ENCODE measurements at places on chromosomes 2 and 18. TPM values are rescaled to one million over a fixed set of nuclear protein-coding genes. Genes with fewer than 3 reads are reported as not detected.

Gene ZSWIM2
- not detected for total RNA-seq

Gene RIT2
- not detected for total RNA-seq

Gene DSG4
- 0.27 TPM for total RNA-seq

Gene STPG4
- 0.47 TPM for total RNA-seq

Gene UBXN2A
- total RNA-seq = 17.3 TPM

Gene PROKR1
- 0.08 TPM for total RNA-seq

Gene CBLN2
- 0.96 TPM for total RNA-seq

Gene MTCL1
- 2.3 TPM for total RNA-seq

Gene RPRM
- total RNA-seq = not detected

Gene DIPK1C
- not detected for total RNA-seq

Gene HOXD13
- total RNA-seq = 0.32 TPM

Gene CLIP4
- 7.7 TPM for total RNA-seq

Gene GPR75
- total RNA-seq = 1.1 TPM

Gene COLEC12
- total RNA-seq = 4.7 TPM

Gene SERPINB11
- total RNA-seq = not detected

Gene BCL2
- total RNA-seq = 13.9 TPM

Gene CLEC4F
- total RNA-seq = 0.12 TPM

Gene STK17B
- total RNA-seq = 13.9 TPM

Gene LYG1
- total RNA-seq = 0.96 TPM

Gene LIMS3
- 0.90 TPM for total RNA-seq

Gene XRCC5
- 244 TPM for total RNA-seq

Gene RNF138
- 53.2 TPM for total RNA-seq

Gene UGT1A10
- 82.9 TPM for total RNA-seq

Gene CREG2
- 0.56 TPM for total RNA-seq

Gene GTF2A1L
- total RNA-seq = not detected

Gene DLGAP1
- total RNA-seq = 0.25 TPM

Gene ZBTB7C
- total RNA-seq = 36.4 TPM

Gene HOXD9
- total RNA-seq = 1.7 TPM

Gene RGPD4
- total RNA-seq = not detected

Gene TRIM54
- not detected for total RNA-seq

Gene NAT8
- total RNA-seq = not detected

Gene AQP12A
- total RNA-seq = 20.5 TPM

Gene FBXO36
- 0.77 TPM for total RNA-seq

Gene SOS1
- 43.9 TPM for total RNA-seq

Gene SLC5A7
- total RNA-seq = not detected

Gene GRHL1
- 1.6 TPM for total RNA-seq

Gene NTSR2
- not detected for total RNA-seq

Gene ASXL3
- 0.59 TPM for total RNA-seq

Gene DLX1
- total RNA-seq = not detected

Gene MTHFD2
- total RNA-seq = 44.9 TPM

Gene KCNJ3
- total RNA-seq = 0.32 TPM

Gene UGT1A3
- 1.9 TPM for total RNA-seq

Gene ZNG1B
- total RNA-seq = 33.5 TPM

Gene KDM3A
- 35.9 TPM for total RNA-seq

Gene ZNF638
- 73.2 TPM for total RNA-seq

Gene CHRNA1
- 1.1 TPM for total RNA-seq

Gene ADRA2B
- 0.54 TPM for total RNA-seq

Gene HNMT
- 62.2 TPM for total RNA-seq

Gene IL1R1
- 13.9 TPM for total RNA-seq

Gene CTLA4
- 0.56 TPM for total RNA-seq

Gene EVA1A
- 0.77 TPM for total RNA-seq

Gene ZNF804A
- total RNA-seq = 0.13 TPM

Gene DNAJC10
- 90.5 TPM for total RNA-seq

Gene KYNU
- 2.8 TPM for total RNA-seq

All from colonic mucosa (tissue), 4 donors.